ENCODE measurements at places on chromosomes 7 and 10. TPM values are rescaled to one million over a fixed set of nuclear protein-coding genes. Genes with fewer than 3 reads are reported as not detected.
A peak's percentile ranks its signal among the peaks of the same experiment; 100 is the strongest.

GRCh38 chr7:146375170-146375569 lies 258.6 kb downstream of the CNTNAP2 start:
- DNase-seq: no peak

CPA4 gene
- total RNA-seq: not detected

DNA sequence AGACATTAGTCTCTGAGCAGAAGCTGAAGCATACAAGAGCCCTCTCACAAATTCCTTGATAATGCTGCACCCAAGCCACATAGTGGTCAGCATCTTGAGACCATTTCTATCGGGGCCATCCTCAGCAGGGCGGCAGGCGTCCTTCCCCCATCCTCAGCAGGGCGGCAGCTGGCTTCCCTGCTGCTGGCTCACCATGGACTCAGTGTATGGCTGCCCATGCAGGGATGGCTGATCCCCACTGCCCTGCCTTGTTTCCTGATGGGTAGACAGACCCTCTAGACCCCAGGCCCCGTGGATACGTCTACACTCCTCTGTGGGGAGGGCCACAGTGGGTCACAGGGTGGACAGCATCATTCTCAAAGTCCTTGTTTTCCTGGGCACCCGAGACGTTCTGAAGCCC lies 406.8 kb downstream of the TCERG1L start:
- DNase-seq: no peak

GRCh38 chr10:21727452-21728168 lies 193.6 kb downstream of the MLLT10 start:
- DNase-seq: no peak

CRTAC1 gene
- 2.6 TPM for total RNA-seq

DNA sequence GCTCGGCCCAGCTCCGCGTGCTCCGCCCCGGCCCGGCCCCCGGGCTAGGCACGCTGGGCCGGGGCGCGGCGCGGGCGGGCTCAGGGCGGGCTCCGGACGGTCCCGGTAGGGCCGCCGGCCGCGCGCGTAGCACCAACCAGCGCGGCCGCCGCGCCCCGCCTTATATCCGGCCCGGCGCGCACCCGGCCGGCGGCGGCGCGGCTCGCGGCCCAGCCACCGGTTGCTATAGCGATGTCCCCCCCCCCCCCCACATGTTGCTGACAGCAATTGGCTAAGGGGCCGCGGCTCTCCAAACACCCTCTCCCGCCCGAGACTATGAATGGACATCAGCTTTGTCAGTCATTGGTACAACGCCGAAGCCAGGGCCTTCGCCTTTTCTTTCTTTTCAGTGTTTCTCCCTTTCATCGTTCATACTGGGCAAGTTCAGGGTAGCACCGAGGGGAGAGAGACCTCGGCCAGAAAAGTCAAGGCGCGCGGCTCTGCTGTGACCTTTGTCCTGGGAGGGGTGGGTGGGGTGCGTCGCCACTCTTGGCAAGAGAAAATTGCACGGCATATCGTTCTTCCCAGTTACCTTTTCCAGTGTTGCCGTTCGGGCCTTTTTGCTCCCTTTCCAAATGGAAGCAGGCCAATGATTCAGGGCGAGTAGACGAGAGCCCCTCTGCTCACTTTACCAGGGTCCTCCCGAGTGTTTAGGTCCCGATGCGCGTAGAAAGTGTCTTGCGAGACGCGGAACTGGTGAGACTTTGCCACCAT lies 354.2 kb downstream of the DNAJB6 start:
- DNase-seq: peak; percentile 21

- DNase-seq: peak; percentile 15
These were observed 14.1 kb downstream of the MICU1 start for GRCh38 chr10:72611783-72612182.

GRCh38 chr10:24925799-24926198 lies 26.6 kb downstream of the PRTFDC1 start:
- DNase-seq: no peak

ASZ1 gene
- not detected for total RNA-seq
